Activated CD4-positive, alpha-beta T cell treated with anti-CD3 and anti-CD28 coated beads, Interleukin-2, amount 10 ng/mL, durations not matched to agents 7 days and 5 days (primary cell): ENCODE measurements at places on chromosomes 16 and 17. TPM values are rescaled to one million over a fixed set of nuclear protein-coding genes. Genes with fewer than 3 reads are reported as not detected.

Gene SDR42E1
- 10.2 TPM for total RNA-seq

Gene SCARF1
- 0.87 TPM for total RNA-seq

- H3K4me3 ChIP-seq = no peak overlapping the region
- H3K36me3 ChIP-seq = peaks cover 45% of the 10 kb centered on the region
- H3K27me3 ChIP-seq = no peaks in the 10 kb centered on the region
- H3K27ac ChIP-seq = no peak overlapping the region
- H3K4me1 ChIP-seq = no peaks in the 10 kb centered on the region
Measured at GRCh38 chr16:47507701-47508100, 46.6 kb downstream of the PHKB start.

GRCh38 chr16:86737083-86737482 lies 158.7 kb downstream of the FOXL1 start:
- no peaks in the 10 kb centered on the region for H3K36me3 ChIP-seq
- DNase-seq = no peak
- H3K4me1 ChIP-seq = peaks cover 9% of the 10 kb centered on the region
- no peak overlapping the region for H3K27ac ChIP-seq

GRCh38 chr16:88939245-88939971 lies 37.6 kb downstream of the CBFA2T3 start:
- peaks cover 36% of the 10 kb centered on the region for H3K27me3 ChIP-seq
- no peaks in the 10 kb centered on the region for H3K36me3 ChIP-seq
- no peak overlapping the region for H3K4me3 ChIP-seq

Gene LPO
- total RNA-seq = not detected

DNA sequence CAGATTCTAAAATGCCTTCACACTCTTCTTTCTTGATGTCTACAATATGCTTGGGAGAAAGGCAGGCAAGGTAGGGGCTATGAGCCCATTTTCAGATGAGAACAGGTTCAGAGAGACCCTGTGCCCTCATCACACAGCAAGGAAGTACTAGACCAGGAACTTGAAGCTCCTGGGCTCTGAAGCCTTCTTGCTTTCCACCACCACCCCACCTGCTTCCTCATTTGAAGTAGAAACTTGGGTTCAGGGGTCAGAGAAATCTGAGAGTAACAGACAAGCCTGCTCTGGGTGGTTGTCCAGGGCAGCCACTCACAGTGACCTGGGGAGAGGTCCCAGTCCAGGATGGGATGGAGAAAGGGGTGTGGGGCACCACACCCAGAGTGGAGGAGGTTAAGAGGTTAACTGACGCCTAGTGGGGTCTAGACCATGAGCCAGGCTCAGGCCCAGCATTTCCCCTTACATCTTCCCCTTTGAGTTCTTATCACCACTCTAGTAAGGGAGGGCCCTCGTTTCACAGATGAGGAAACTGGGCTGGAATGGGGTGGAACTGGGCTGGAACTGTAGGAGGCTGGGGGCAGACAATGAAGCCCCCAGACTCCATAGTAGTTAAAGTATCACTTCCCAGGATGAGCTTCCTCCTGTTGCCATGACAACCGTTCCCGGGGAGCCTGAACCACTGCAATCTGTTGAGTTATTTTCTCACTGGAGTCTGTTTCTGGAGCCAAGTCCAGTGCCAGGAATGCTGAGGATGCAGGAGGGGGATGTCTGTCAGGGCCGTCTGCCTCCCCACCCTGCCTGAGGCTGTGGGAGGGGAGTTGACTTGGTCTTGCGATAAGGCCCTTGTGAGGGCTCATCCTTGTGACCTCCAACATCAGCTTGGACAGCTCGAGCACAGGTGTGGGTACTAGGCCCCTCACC lies 16.2 kb upstream of the PHF12 start:
- no peaks in the 10 kb centered on the region for H3K36me3 ChIP-seq
- peak overlapping the region; percentile 26 for H3K27ac ChIP-seq
- DNase-seq = no peak

Gene MPV17L
- total RNA-seq = not detected

DNA sequence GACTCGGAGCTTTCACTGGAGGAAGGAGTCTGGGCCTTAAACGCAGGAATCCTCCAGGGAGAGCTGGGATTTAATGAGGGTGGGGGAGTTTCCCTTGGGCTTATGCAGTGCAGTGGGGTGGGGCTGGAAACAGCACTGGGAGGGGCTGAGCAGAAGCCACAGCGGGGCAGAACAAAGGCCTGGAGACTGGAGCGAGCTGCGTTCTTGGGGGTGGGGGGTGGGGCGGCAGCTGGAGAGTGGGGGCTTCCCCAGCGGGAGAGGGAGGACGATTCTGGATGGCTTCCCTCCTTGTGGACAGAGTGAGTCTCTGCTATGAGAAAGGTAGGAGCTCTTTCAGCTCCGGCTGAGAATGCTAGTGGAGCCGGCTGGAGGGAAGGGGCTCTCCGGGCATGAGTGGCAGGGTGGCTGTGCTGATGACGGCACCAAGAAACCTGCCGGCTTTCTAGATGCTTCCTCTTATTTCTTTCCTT lies 406.0 kb downstream of the SEC14L1 start:
- DNase-seq = no peak
- peaks cover 4% of the 10 kb centered on the region for H3K27me3 ChIP-seq
- no peak overlapping the region for H3K4me3 ChIP-seq
- no peaks in the 10 kb centered on the region for H3K36me3 ChIP-seq

- DNase-seq = no peak
- peaks cover 8% of the 10 kb centered on the region for H3K27me3 ChIP-seq
- H3K36me3 ChIP-seq = peaks cover 7% of the 10 kb centered on the region
- peaks cover 8% of the 10 kb centered on the region for H3K4me1 ChIP-seq
- H3K27ac ChIP-seq = no peak overlapping the region
Measured at GRCh38 chr16:12590963-12591362, 212.7 kb downstream of the CPPED1 start.

Gene CMTM1
- 15.3 TPM for total RNA-seq

GRCh38 chr17:78013683-78014467 lies 55.4 kb downstream of the TNRC6C start:
- H3K4me1 ChIP-seq = peaks cover 25% of the 10 kb centered on the region
- peak; percentile 75 for DNase-seq
- H3K27ac ChIP-seq = no peak overlapping the region
- peaks cover 10% of the 10 kb centered on the region for H3K36me3 ChIP-seq
- no peak overlapping the region for H3K4me3 ChIP-seq

GRCh38 chr17:76149214-76149613 lies 8.2 kb upstream of the FOXJ1 start:
- H3K36me3 ChIP-seq = peaks cover 84% of the 10 kb centered on the region
- H3K4me3 ChIP-seq = no peak overlapping the region
- peaks cover 74% of the 10 kb centered on the region for H3K4me1 ChIP-seq
- H3K27ac ChIP-seq = no peak overlapping the region
- no peak for DNase-seq
- H3K27me3 ChIP-seq = no peaks in the 10 kb centered on the region

Gene TMEM92
- total RNA-seq = not detected

GRCh38 chr17:28139822-28140221 lies 97.3 kb downstream of the NLK start:
- no peaks in the 10 kb centered on the region for H3K27me3 ChIP-seq
- no peaks in the 10 kb centered on the region for H3K36me3 ChIP-seq
- H3K4me3 ChIP-seq = no peak overlapping the region
- no peak overlapping the region for H3K27ac ChIP-seq
- DNase-seq = no peak

DNA sequence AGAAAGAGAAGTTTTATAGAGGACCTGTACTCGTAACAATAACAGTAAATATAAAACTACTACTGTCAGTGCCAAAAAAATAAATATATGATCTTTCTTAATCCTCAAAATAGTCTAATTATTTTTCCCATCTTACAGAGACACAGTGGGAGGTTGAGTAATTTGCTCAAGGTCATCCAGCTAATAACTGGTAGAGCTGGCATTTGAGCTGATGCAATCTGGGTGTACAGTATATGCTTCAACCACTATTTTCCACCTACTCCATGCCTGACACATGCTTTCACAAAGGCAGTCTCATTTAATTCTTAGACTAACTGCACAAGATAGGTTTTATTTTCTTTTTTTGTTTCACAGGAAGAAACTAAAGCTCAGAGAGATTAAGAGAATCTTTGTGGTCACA lies 33.6 kb downstream of the PIGL start:
- DNase-seq = no peak
- H3K27me3 ChIP-seq = no peaks in the 10 kb centered on the region
- H3K27ac ChIP-seq = no peak overlapping the region
- H3K4me1 ChIP-seq = peaks cover 6% of the 10 kb centered on the region
- H3K4me3 ChIP-seq = no peak overlapping the region

- H3K4me3 ChIP-seq = no peak overlapping the region
- no peak overlapping the region for H3K27ac ChIP-seq
- no peaks in the 10 kb centered on the region for H3K36me3 ChIP-seq
- H3K4me1 ChIP-seq = no peaks in the 10 kb centered on the region
- no peak for DNase-seq
- H3K27me3 ChIP-seq = no peaks in the 10 kb centered on the region
Measured at GRCh38 chr17:55325406-55325805, 60.6 kb downstream of the HLF start.

DNA sequence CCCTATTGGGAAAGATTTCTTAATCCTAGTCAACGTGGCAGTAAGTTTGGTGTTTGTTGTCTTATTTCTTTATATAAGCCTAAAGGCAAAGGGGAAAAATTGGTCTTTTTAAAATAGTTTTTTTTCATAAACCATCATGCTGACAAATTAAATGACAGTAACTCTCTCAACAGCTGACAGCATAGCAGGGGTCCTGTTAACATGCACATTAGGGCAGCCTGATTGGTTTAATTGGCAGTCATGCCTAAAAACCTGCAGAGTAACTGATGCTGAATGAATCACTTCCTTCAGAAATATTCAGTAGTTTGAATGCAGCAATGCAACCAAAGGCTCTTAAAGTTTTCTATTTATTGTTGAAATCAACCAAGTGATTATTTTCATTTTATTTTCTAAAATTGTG lies 85.4 kb downstream of the ITFG1 start:
- no peak overlapping the region for H3K4me3 ChIP-seq
- no peak overlapping the region for H3K27ac ChIP-seq
- DNase-seq = no peak
- no peaks in the 10 kb centered on the region for H3K4me1 ChIP-seq

DNA sequence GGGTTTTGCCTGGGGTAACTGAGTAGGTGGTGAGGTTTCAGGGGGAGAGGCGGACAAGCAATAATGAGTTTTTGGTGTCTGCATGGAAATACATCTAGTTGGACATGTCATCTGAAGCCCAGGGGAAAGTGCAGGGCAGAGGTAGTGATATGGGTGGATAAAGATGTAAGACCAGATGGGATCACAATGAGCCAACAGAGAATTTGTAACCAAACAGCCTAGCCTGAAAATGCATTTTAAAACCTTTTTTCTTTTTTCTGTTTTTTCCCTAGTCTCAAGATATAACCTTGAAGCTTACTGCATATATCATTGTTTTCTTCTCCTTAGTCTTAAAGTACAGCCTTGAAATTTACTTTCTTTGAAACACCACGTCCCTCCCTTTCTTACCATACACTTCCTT lies 3.7 kb upstream of the ZNF19 start:
- DNase-seq = no peak
- H3K27ac ChIP-seq = no peak overlapping the region
- H3K4me3 ChIP-seq = no peak overlapping the region
- H3K4me1 ChIP-seq = no peaks in the 10 kb centered on the region
- no peaks in the 10 kb centered on the region for H3K36me3 ChIP-seq

Gene TBC1D26
- not detected for total RNA-seq

DNA sequence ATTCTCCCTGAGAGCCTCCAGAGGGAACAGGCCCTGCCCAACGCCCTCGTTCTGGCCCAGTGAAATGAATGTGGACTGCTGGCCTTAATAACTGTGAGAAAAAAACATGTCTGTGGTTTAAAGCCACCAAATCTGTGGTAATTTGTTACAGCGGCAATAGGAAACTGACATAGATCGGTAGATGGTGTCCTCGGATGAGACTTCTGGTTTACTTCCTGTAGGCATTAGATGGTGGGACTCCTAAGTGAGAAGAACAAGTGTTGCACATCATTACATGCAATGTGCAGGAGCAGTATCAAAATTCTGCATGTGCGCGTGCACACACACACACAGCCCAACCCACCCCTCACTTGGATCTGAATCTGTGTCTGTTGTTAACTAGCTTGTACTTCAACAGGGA lies 42.0 kb downstream of the CDK5R1 start:
- no peak overlapping the region for H3K27ac ChIP-seq
- no peak for DNase-seq
- peaks cover 7% of the 10 kb centered on the region for H3K27me3 ChIP-seq
- peaks cover 29% of the 10 kb centered on the region for H3K4me1 ChIP-seq
- H3K36me3 ChIP-seq = no peaks in the 10 kb centered on the region

GRCh38 chr17:44077595-44077909 lies 7.0 kb downstream of the G6PC3 start:
- H3K27me3 ChIP-seq = no peaks in the 10 kb centered on the region
- H3K36me3 ChIP-seq = peaks cover 4% of the 10 kb centered on the region
- peak overlapping the region; percentile 19 for H3K27ac ChIP-seq
- DNase-seq = no peak
- H3K4me1 ChIP-seq = peaks cover 4% of the 10 kb centered on the region
- H3K4me3 ChIP-seq = no peak overlapping the region

Gene MPP2
- total RNA-seq = 0.60 TPM

DNA sequence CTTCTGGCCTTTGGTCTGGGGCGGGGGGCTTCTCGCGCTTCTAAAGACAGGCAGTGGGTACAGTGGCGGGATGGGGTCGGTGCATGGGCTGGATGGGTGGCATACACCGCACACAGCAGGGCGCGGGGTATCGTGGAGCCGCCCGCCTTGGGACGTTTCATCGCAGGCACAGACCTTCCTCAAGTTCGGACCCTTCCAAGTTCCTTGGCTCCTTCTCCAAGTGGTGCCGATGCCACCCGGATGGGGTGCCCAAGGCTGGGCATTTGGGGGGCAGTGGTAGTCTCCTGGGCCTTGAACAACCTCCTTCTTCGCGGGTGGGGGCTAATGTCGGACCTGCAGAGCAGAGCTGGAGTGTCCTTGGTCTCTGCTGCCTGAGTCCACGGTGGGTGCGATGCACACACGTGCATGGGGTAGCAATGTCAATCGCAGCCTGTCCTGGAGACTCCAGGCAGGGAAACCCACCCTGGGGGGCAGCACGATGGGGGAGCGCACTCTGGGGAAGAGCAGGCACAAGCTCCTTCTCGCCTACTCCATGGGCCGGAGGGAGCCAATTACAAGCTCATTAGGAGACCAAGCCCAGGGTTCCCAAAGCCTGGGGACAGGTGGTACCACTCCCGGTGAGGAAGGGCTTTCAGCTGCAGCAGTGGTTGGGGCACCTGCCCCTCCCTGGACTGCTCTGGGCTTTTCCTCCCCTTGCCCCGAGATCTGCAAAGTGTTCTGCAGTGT lies 686 bp upstream of the MTSS2 start:
- H3K27me3 ChIP-seq = peaks cover 13% of the 10 kb centered on the region
- peak overlapping the region; percentile 62 for H3K4me3 ChIP-seq
- H3K36me3 ChIP-seq = no peaks in the 10 kb centered on the region
- H3K27ac ChIP-seq = peak overlapping the region; percentile 46

DNA sequence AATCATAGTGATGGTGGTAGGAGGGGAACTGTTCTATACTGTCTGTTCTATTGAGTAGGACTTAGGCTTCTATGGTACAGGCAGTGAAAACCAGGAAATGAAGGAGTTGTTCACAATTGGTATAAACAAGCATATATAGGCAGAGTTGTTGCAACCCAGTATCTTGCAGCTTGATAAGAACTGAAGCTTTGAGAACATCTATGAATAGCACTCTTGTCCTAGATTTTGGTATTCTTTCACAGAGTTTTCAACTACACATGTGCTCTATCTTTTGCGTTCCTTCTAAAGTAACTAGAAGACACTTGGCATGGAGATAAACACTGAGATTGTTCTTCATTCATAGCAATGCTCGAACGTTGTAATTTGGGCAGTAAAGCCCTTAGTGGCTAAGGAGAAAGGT lies 91.8 kb downstream of the KCNJ2 start:
- H3K4me1 ChIP-seq = no peaks in the 10 kb centered on the region
- H3K4me3 ChIP-seq = no peak overlapping the region
- H3K36me3 ChIP-seq = no peaks in the 10 kb centered on the region
- H3K27ac ChIP-seq = no peak overlapping the region
- no peaks in the 10 kb centered on the region for H3K27me3 ChIP-seq
- no peak for DNase-seq
